Pancreas (tissue), 10 donors: ENCODE measurements at places on chromosomes 16 and 17. TPM values are rescaled to one million over a fixed set of nuclear protein-coding genes. Genes with fewer than 3 reads are reported as not detected.

The RCVRN gene
- not detected for total RNA-seq

The PROCA1 gene
- total RNA-seq = 0.52 TPM

The GAS2L2 gene
- 0.12 TPM for total RNA-seq

DNA sequence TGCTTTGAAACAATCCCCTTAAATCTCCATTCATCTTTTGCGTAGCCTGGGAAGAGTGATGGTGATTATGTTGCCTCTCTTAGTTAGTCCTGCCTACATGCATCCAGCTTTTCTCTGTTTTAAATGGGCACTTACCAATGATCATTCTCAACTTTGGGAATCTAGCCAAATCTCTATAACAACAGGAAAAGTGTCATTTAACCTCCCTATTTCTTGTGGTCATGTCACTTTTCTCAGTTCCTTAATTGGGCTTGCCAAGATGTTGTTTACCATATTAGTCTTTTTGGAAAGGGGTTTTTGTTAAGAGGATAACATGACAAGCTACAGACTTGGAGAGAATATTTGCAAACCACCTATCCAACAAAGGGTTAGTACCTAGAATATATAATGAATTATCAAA lies 15.6 kb upstream of the CLEC10A start:
- no peaks in the 10 kb centered on the region for H3K4me1 ChIP-seq
- no peaks in the 10 kb centered on the region for H3K27me3 ChIP-seq
- H3K27ac ChIP-seq = no peak overlapping the region
- no peak for DNase-seq
- no peak overlapping the region for H3K4me3 ChIP-seq

GRCh38 chr16:78142788-78143187 lies 43.3 kb downstream of the WWOX start:
- H3K27ac ChIP-seq = no peak overlapping the region
- no peaks in the 10 kb centered on the region for H3K4me1 ChIP-seq
- no peaks in the 10 kb centered on the region for H3K36me3 ChIP-seq
- H3K27me3 ChIP-seq = no peaks in the 10 kb centered on the region

DNA sequence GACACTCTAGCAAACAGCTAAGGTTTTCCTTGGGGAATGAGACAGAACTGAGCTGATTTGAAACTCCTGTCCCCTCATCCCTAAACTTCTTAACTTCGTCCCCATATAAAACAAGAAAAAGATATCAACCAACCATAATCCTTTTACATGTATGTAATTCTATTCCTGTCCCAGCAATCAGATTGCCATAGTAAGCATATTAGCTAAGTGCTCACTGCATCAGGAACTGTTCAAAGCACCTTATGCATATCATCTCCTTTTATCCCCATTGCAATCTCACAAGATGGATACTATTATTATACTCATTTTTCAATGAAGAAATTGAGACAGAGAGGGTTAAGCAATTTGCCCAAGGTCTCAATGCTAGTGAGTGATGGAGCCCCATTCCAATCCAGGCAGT lies 6.8 kb downstream of the KIF18B start:
- no peaks in the 10 kb centered on the region for H3K27me3 ChIP-seq
- no peaks in the 10 kb centered on the region for H3K4me1 ChIP-seq
- H3K27ac ChIP-seq = peak overlapping the region; percentile 12
- H3K36me3 ChIP-seq = no peaks in the 10 kb centered on the region

GRCh38 chr17:77786090-77786489 lies 172.4 kb upstream of the TNRC6C start:
- DNase-seq = no peak
- no peak overlapping the region for H3K4me3 ChIP-seq
- H3K4me1 ChIP-seq = no peaks in the 10 kb centered on the region

GRCh38 chr16:642189-643049 lies 791 bp downstream of the MCRIP2 start:
- H3K4me1 ChIP-seq = peaks cover 23% of the 10 kb centered on the region
- no peaks in the 10 kb centered on the region for H3K27me3 ChIP-seq
- peak overlapping the region; percentile 84 for H3K27ac ChIP-seq
- no peaks in the 10 kb centered on the region for H3K36me3 ChIP-seq

GRCh38 chr17:49659661-49660382 lies 18.1 kb downstream of the SPOP start:
- no peak for DNase-seq
- H3K4me3 ChIP-seq = no peak overlapping the region
- no peak overlapping the region for H3K27ac ChIP-seq
- H3K27me3 ChIP-seq = no peaks in the 10 kb centered on the region
- H3K36me3 ChIP-seq = no peaks in the 10 kb centered on the region
- peaks cover 7% of the 10 kb centered on the region for H3K4me1 ChIP-seq

DNA sequence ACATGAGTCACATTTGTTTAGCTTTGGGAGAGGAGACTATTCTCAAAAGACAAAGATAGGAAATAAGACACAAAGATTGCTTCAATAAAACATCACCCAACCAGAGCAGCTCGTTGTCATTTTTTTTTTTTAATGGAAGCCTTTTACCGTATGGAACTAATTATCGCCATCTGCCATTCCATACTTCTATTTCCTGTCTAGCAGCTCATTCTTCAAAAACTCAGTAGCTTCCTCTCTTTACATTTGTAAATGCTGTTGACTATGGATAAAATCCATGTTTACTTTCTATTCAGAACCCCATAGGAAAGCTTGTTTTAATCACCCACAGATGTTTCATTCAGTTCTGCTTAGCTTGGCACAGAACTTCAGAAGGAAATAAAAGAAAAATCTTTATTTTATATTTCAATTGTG lies 110.0 kb upstream of the PSMD7 start:
- H3K4me1 ChIP-seq = no peaks in the 10 kb centered on the region
- H3K27ac ChIP-seq = no peak overlapping the region
- H3K36me3 ChIP-seq = no peaks in the 10 kb centered on the region
- no peak for DNase-seq

DNA sequence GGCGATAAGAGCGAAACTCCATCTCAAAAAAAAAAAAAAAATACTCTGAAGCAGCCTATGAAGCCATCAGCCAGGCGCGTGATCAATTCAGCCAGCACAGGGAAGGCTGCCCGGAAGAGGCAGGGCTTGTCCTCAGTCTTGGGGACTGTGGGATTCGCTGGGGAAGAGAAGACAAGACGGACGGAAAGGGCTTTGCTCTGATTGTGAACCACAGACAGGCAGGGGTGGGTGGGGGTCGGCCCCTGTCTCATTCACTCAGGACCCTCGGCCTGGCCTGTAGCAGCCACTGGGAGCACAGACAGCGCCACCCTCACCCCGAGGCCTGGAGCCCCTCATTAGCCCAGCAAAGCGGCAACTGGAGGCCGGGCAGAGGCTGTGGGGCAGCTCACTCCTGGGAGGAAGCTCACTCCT lies 37.2 kb downstream of the ABR start:
- no peaks in the 10 kb centered on the region for H3K4me1 ChIP-seq
- H3K27me3 ChIP-seq = no peaks in the 10 kb centered on the region
- no peak overlapping the region for H3K27ac ChIP-seq
- no peaks in the 10 kb centered on the region for H3K36me3 ChIP-seq

DNA sequence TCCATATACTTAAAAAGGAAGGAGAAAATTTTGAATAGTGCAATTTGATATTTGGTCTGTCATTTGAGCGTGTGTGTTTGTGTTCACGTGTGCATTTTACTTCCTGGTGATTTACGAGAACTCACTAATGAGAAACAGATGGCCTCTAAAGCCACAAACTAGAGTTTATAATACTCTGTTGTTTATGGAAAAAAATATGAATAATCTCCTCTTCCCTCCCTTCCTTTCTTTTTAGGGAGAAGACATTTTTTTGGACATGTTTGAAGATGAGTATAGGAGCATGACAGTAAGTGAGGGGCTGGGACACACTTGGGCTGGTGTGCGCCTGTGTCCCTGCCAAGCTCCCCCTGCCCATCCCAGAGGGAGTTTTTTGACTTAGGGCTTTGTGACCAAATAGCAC lies 102.7 kb downstream of the CLEC16A start:
- no peak overlapping the region for H3K27ac ChIP-seq
- DNase-seq = no peak
- H3K36me3 ChIP-seq = no peaks in the 10 kb centered on the region
- H3K4me3 ChIP-seq = no peak overlapping the region
- H3K27me3 ChIP-seq = no peaks in the 10 kb centered on the region

DNA sequence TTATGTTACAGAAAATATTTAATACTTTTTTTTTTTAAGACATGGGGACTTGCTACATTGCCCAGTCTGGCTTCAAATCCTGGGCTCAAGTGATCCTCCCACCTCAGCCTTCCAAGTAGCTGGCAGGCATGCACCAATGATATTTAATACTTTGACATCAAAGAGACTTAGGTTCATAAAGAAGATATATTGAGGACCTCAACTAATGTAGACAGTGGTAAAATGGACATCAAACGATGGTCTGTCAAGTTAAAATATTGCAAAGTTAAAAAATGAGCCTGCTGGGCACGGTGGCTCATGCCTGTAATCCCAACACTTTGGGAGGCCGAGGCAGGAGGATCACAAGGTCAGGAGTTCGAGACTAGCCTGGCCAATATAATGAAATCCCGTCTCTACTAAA lies 8.7 kb downstream of the TEFM start:
- H3K36me3 ChIP-seq = peaks cover 3% of the 10 kb centered on the region
- no peak overlapping the region for H3K4me3 ChIP-seq
- no peak for DNase-seq
- no peak overlapping the region for H3K27ac ChIP-seq

DNA sequence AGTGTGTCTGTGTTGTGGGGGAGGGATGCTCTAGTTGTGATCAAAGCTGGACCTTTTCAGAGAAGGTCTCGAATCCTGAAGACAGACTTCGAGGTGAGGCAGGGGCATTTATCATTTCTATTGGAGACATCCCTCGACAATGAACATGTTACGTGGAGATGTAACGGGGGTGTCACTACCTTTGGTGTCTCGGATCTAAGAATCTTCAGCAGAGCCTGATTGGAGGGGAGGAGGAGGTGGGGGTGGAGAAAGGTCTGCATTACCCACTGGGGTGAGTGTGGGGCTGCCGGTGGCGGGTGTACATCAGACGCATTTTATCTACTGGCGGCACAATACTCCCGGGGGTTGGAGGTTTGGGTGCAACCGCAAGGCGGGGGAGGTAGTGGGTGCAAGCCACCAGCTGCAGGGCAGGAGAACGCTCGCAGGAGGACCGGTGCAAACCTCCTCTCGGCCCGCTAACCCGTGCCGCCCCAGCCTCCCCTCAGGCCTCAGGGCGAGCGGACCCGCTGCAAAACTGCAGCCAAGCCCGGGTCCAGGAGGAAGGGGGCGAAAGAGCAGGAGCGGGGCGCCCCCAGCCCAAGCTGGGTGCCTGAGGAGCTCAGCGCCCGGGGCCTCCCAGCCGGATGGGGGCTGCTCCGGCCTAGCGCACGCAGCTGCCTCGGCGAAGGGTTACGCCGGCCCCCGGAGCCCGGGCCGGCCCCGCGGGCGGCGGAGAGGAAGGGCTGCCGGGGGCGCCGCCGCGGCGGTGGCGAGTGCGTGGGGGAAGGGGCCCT lies 735 bp downstream of the ZNF652 start:
- no peaks in the 10 kb centered on the region for H3K36me3 ChIP-seq
- peak overlapping the region; percentile 99 for H3K4me3 ChIP-seq
- DNase-seq = peak; percentile 45
- no peaks in the 10 kb centered on the region for H3K27me3 ChIP-seq

DNA sequence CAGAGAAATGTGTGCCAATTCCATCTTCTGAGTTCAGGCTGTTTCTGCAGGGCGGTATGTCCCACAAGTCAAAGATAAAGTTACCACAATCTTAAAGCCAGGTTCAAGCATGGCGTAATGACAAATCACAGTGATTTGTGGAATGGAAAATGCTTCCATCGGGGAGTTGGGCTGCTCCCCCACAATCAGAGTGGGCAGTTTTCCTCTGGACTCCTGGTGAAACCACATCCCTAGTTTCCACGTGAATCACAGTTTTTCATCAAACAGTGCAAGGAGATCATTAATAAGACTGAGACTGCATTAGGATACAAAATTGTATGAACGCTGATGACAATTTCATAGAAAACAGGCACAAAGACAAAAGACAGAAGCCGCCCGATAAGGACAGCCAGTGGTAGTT lies 3.6 kb downstream of the LITAF start:
- no peaks in the 10 kb centered on the region for H3K36me3 ChIP-seq
- peak overlapping the region; percentile 43 for H3K27ac ChIP-seq
- H3K4me3 ChIP-seq = no peak overlapping the region
- H3K27me3 ChIP-seq = no peaks in the 10 kb centered on the region

The FAM171A2 gene
- total RNA-seq = 0.83 TPM

GRCh38 chr17:2933606-2934005 lies 129.8 kb downstream of the OR1D5 start:
- H3K4me3 ChIP-seq = no peak overlapping the region
- no peaks in the 10 kb centered on the region for H3K4me1 ChIP-seq
- no peak for DNase-seq
- no peak overlapping the region for H3K27ac ChIP-seq
- H3K27me3 ChIP-seq = no peaks in the 10 kb centered on the region
- H3K36me3 ChIP-seq = no peaks in the 10 kb centered on the region

The CD300LG gene
- total RNA-seq = 0.39 TPM

DNA sequence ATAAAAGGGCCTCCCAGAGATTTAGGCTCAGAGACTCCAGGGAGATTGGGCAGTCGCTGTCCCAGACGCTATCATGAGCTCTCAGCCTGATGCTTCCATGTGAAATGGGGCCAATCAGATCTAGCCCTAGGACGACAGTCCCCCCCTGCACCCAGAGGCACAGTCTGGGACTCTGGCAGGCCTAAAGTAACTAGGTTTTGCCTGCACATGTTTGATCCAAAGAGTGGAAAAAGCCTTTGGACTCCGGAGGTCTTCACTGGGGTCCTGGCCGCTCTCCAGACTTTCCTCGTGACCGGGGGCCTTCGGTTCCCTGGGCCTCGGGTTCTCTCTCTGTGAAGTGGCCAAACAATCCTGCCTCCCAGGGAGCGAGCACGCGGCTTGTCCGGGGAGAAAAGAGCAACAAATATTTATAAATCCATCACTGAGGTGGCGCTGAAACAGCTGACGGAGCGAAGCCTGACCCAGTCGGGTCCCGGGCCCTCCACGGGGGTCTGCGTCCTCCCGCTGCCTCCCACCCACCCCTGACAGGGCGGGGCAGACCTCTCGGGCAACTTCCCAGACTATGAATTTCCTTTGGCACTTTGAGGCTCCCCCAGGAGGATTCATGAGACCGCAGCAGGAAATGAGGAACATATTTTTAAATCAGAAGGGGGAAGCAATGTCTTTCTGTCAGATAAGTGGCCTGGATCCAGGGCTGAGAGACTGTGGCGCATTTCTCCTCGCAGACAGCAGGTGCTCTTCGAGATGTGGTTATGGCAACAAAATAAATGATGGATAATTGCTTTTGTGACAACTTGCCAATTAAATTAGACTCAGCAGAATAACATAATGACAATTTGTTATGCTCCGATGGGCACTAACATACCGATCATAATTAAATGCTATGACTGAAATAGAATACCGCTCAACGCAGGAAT lies 38.9 kb downstream of the MRPS23 start:
- DNase-seq = no peak
- H3K36me3 ChIP-seq = no peaks in the 10 kb centered on the region
- peak overlapping the region; percentile 67 for H3K27ac ChIP-seq
- no peaks in the 10 kb centered on the region for H3K27me3 ChIP-seq
- H3K4me1 ChIP-seq = no peaks in the 10 kb centered on the region

DNA sequence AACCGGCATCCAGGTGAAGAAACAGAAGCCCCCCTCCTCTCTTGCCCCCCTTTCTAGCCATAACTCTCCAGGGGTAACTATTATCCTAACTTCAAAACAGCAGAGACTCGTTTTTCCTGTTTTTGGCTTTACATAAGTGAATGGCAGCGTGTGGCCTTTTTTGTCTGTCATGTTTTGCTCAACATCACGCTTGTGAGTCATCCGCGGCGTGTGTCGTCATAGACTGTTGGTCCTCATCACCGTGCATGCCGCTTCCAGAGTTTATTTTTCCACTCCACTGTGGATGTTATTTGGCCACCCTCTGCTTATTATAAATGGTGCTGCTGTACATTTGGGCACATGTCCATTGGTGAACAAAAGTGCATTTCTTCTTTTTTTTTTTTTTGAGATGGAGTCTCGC lies 52.6 kb downstream of the ERN1 start:
- H3K4me1 ChIP-seq = peaks cover 51% of the 10 kb centered on the region
- no peak for DNase-seq
- H3K4me3 ChIP-seq = no peak overlapping the region
- H3K36me3 ChIP-seq = no peaks in the 10 kb centered on the region
- H3K27me3 ChIP-seq = no peaks in the 10 kb centered on the region

The ITGAD gene
- total RNA-seq = not detected

The CEMP1 gene
- total RNA-seq = 0.12 TPM
